ENCODE measurements at places on chromosomes 2 and 18. TPM values are rescaled to one million over a fixed set of nuclear protein-coding genes. Genes with fewer than 3 reads are reported as not detected.

SRD5A2 gene
- not detected for polyA plus RNA-seq

SPEG gene
- 26.3 TPM for polyA plus RNA-seq

DSG2 gene
- polyA plus RNA-seq, result 0.19 TPM

CXCR4 gene
- 89.1 TPM for polyA plus RNA-seq

GRCh38 chr2:157245846-157246764, 11.4 kb upstream of the GALNT5 start:
- DNase-seq, result peak; percentile 26

DNA sequence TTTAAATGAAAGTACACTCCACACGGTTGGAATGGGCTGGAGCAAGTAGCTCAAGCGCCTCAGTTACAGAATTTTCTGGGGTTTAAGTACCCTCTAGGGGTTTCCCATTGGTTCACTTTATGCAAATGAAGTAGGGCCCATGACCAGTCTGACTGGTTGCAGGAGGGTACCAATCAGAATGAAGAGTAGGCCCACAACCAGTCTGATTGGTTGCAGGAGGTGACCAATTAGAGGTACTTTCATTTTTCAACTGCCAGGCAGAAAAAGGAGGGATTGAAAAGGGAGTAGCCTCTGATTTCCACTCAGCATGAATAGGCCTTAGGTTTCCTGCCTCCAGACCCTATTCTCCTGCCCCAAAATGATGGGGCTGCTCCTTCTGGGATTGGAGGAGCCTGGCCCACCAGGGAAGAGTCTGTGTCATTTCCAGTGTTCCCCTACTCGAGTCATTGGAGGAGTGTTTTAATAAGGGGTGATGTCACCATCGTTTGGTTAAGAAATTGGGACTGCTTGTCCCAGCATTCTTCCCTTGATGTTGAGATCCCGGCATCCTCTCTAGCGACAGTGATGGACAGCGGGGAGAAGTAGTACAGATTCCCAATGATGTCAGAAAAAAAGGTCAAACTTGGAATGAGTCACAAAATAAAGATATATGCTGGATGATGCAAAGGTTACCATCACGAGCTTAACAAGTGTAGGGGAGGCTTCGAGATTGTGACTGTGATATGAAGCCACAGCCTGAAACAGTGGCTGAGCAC, 210.4 kb downstream of the SH3BP4 start:
- no peak for DNase-seq

ALLC gene
- not detected for polyA plus RNA-seq

ALPI gene
- polyA plus RNA-seq, result not detected

DNA sequence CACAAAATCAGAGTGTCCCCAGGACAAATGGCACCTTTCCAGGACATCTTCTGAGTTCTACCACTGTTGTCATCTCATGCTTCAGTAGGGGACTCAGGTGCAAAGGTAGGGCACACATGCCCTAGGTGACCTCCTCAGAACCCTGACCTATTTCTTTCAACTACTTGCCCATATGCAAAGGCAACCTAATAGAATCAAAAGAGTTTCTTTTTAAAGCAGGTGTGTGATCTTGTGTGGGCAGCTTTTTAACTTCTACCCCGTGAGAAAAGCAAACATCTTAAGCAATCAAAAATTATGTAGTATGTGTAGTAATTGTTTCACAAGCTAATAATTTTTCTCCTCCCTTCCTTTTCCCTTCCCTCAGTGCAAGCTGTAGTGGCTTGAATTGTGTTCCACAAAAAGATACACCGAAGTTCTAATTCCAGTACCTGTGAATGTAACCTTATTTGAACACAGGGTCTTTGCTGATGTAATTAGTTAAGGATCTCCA, 333.1 kb downstream of the RND3 start:
- no peak for DNase-seq

DNA sequence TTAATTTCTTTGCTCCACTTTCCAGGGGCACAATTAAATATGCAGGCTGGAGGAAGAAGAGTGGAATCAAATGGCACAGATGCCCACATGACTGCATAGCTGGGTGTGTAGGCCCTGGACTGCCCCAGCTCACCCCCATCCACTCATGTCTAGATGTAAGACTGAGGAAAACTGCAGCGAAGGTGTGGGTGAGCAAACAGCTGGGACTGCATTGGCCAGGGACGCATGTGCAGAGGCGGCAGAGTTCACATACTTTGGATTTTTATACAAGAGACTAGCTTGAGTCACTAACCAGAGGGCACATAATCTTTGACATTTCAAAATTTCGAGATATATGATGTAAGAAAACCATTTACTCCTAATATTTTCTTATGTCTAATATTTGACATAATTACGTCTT, 60.1 kb downstream of the SPIRE1 start:
- DNase-seq, result no peak

- DNase-seq, result no peak
Measured at GRCh38 chr2:127401757-127402695, 14.3 kb upstream of the MAP3K2 start.

PTH2R gene
- polyA plus RNA-seq, result 0.37 TPM

GCG gene
- polyA plus RNA-seq, result not detected

C2orf68 gene
- 26.4 TPM for polyA plus RNA-seq

GRCh38 chr2:26754972-26755670, 9.0 kb upstream of the SLC35F6 start:
- no peak for DNase-seq

- no peak for DNase-seq
Measured at GRCh38 chr2:136651456-136652010, 113.8 kb upstream of the THSD7B start.

DNA sequence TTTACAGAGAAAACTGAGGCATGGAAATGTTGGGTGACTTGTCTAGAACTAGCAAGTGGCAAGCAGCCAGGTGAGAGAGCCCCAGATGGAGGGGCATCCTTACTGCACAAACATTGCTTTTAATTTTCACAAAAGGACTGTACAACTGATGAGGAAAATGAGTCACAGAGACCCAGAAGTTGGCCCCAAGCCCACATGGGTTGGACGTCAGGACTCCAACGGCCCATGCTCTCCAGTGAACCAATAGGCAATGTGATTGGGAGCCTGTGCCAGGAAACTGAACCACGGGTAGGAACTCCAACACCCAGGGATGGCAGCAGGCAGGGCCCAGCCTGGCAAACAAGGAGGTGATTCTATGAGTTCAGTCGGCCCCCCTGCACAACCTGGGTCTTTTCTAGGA, 50.8 kb downstream of the PID1 start:
- DNase-seq, result peak; percentile 29

GRCh38 chr2:11831415-11831814, 85.0 kb downstream of the LPIN1 start:
- no peak for DNase-seq

GRCh38 chr2:215507836-215508235, 72.0 kb upstream of the FN1 start:
- peak; percentile 12 for DNase-seq

- no peak for DNase-seq
Measured at GRCh38 chr2:71941726-71942525, 205.7 kb downstream of the CYP26B1 start.

DNA sequence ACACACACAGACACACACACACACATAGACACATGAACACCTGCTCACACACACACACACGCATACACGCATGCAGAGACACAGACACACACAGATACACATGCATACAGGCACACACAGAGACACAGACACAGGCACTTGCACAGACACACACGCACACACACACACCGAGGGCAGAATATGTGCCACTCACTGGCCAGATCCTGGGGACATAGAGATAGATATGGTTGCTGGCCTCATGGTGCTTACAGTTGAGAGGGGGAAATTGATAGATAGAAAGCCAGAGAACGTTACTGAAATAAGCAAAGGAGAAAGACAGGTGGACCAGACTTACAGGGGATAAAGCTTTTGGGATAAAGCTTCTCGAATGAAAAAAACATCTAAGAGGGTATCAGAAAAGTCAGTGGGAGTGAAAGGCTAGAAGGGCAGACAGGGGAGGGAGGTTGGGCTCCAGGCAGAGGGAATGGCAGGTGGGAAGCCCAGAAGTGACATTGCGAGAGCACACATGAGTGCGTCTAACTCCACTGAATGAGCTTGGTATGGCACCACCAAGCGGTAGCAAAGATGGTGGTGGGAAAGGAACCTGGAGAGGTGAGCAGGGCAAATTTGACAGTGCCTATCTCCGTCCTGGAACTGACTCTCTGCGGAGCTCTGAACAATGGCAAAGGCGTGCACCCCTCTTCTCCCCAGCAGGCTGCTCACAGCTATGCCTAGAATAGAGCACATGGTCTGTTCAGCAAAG, 390.1 kb upstream of the TRIB2 start:
- DNase-seq, result peak; percentile 21

- DNase-seq, result peak; percentile 64
Measured at GRCh38 chr2:10239561-10239967, 63.1 kb upstream of the HPCAL1 start.

DNA sequence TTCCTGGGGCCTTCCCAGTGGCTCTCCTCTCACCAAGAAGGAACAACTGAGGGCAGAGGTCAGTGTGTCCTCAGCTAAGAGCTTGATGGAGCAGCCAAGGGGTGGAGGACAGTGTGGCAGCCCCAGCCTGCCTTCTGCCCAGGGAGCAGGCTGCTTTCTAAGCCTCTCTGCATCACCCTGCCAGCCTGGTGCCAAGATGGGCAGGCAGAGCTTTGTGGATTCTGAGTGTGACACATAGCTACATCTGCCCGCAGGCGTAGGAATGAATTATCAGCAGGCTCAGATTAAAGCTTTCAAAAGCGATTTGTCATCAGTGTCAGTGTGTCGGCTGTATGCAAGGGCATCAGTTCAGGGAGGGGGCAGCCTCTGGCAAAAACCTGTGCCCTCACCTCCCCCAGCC, 8.7 kb downstream of the MAL start:
- DNase-seq, result no peak

DNA sequence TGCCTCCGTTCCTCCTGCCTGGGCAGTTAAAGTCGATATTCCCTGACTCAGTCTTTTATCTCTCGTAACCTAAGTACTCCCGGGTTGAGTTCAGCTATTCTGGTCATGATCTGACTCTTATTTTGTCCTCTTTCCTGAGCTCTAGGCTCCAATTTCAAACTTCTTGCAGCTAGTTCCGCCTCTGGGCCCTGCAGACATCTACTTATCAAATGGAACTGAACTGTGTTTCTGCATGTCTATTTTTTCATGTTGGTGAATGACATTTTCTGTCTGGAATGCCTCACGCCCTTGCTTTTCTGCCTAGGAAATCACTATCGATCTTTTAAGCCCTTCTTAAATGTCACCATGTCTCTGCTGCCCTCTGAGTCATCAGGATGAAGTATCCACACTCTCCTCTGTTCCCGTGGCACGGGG, 101.5 kb downstream of the VAPA start:
- DNase-seq, result no peak

QPCT gene
- 74.2 TPM for polyA plus RNA-seq

DNA sequence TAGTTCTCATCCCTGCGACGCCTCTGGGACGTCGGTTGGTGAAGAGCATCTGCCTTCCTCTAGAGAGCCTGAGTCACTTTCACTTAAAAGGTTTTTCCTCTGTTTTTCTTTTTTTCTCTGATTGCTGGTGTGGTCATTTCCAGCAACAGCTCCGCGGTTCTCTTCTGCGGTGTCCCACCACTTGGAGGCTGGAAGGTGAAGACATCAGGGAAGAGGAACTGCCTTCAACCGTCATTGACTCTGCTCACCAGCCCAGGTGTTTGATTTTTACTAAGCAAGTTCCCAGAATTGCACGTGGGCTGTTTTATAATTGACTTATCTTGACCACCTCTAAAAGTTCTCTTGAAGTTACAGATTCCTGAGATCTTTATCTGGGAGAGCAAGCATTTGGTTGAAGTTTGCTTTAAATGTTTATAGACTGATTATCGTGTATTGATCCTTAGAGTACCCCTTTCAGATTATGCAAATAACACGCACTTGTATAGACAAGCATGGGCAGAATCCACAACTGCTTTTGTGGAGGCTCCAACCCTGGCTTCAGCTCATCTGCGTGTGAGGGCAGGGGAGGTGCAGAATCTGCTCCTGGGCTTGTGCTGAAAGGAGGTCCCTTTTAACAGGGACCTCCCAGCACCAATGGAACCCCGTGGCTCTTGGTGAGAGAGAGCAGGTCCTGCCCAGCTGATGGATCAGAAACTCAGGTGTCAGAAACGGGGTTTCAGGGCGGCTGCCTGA, 3.5 kb downstream of the CTDP1 start:
- DNase-seq, result no peak

GRCh38 chr2:163370169-163370886, 365.5 kb downstream of the FIGN start:
- DNase-seq, result no peak

DNA sequence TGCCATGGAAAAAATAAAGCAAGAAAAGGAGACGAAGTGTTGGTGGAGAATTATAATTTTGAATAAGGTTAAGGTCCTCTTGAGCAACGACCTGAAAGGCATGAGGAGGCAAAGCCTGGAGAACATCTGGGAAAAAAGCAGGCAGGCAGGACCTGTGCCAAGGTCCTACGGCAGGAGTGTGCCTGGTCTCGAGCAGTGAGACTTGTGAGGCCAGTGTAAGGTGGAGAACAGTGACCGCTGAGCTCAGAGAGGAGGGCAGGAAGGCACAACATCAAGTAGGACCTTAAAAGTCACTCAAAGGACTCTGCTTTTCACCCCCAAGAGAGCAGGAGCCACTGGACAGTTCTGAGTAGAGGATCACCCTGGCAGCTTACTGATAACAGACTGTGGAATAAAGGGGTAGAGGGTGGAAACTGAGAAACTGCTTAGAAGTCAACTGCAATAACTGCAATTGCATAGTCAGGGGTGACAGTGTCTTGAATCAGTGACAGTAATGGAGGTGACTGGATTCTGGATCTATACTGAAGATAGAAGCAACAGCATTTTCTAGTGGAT, 3.5 kb downstream of the NOL10 start:
- DNase-seq, result no peak

FSHR gene
- polyA plus RNA-seq, result not detected

MRO gene
- polyA plus RNA-seq, result 7.2 TPM

- DNase-seq, result no peak
Measured at GRCh38 chr2:1512321-1513289, 99.3 kb downstream of the TPO start.

SLC5A7 gene
- not detected for polyA plus RNA-seq

RGPD3 gene
- polyA plus RNA-seq, result not detected

DNA sequence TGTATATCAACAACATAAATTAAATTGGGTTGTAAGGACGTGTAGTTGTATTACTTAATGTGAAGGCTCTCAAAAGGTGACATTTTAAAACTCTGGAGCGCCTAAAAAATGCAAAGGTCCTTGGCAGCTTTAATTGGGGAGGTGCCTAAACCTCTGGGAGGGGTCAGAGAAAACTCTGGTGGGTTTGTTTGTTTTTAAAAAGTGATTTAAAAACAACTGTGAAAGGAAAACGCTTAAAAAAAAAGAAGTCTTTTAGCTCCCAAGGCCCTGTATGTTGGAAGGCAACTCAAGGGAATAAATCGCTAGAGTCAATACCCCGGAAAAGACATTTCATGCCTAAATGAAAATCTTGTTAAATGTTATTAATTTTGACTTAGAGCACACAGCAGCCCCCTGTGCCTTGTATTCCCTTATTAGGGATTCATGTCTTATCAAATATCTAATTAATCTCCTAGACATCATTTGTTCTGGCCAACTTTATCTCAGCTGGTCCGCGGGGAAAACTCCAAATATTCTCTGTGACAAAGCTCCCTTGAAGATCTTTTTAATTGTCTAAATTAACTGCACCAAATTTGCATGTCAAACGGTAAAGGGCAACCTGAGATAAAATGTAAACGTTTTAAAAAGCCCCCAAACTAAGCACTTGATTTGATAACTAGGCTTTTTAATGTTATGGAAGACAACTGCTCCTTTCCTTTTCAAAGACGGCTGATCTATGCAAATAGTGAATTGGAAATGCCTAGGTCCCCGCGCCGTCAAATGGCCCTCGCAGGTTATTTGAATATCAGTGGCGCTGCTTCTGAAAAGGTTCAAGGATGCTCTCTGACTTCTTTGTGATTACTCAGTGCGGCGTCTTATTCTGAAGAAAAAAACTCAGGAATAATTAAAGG, 4.2 kb downstream of the SP9 start:
- peak; percentile 48 for DNase-seq

Data from brain (organoid and tissue), 16 donors.